Prostate gland (tissue), 2 donors: ENCODE measurements at places on chromosomes 12 and 14.

GRCh38 chr14:91373591-91374254 is 43.9 kb downstream of the CCDC88C start:
- no peak for DNase-seq

GRCh38 chr14:95340201-95340697 is 20.5 kb upstream of the CLMN start:
- DNase-seq, result peak; percentile 96

- DNase-seq, result no peak
These were observed 7.8 kb downstream of the KRT76 start for GRCh38 chr12:52769354-52769753.

GRCh38 chr12:1796515-1797010 is 23.8 kb upstream of the LRTM2 start:
- no peak for DNase-seq

DNA sequence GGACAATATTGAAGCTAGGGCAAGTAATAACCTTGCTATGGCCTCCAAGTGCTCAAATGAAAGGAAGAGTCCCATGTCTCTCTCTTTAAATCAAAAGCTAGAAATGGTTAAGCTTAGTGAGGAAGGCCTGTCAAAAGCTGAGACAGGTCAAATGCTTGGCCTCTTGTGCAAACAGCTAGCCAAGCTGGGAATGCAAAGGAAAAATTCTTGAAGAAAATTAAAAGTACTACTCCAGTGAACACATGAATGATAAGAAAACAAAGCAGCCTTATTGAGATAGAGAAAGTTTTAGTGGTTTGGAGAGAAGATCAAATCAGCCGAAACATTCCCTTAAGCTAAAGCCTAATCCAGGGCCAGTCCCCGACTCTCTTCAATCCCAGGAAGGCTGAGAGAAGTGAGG is 84.1 kb upstream of the PLEKHA5 start:
- no peak for DNase-seq

GRCh38 chr14:99564256-99564925 is 39.6 kb downstream of the CCDC85C start:
- DNase-seq, result peak; percentile 89

DNA sequence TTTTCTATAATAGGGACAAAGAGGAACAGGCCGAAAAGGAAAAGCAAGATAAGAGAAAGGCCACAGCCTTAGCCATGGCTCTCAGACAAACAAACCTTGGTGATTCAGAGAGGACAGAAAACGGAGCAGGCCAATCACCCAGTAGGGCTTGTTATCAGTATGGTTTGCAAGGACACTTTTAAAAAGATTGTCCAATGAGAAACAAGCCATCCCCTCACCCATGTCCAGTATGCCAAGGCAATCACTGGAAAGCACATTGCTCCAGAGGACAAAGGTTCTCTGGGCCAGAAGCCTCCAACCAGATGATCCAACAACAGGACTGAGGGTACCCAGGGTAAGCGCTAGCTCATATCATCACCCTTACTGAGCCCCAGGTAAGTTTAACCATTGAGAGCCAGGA is 243.8 kb upstream of the BTG1 start:
- no peak for DNase-seq
